ENCODE measurements at places on chromosomes 6 and 20.

- no peak for DNase-seq
Measured at GRCh38 chr6:150641398-150642139, 41.9 kb downstream of the PLEKHG1 start.

DNA sequence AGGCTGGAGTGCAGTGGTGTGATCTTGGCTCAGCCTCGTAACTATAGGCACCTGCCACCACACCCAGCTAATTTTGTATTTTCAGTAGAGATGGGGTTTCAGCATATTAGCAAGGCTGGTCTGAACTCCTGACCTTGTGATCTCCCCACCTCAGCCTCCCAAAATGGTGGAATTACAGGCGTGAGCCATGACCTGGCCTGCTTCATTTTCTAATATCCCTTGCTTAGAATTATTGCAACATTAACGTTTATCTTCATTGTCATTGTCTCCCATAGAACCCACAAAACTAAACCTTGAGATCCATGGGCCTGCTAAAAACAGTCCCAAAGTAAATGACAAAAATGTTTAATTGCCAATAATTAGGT lies 6.1 kb downstream of the EEF1A1 start:
- no peak for DNase-seq

DNA sequence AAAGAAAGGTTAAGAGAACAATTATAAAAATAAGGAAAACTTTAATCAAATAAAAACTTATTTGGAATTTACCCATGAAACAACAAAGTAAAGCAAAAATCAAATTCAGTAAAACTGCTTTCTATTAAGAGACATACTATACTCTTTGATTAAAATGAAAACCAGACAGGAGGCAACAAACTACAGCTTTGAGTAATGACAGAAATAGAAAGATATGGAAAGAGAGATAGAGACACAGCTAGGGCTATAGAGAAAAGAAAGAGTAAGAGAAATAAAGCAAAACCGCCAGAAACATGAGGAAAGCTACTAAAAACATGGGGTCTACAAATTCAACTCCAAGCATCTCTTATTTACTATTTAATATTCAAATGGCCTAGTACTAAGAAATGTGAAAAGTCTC lies 67.6 kb downstream of the PHIP start:
- DNase-seq: no peak

GRCh38 chr6:48641544-48641943 lies 530.5 kb upstream of the PTCHD4 start:
- no peak for DNase-seq

GRCh38 chr20:16222859-16223411 lies 350.3 kb downstream of the KIF16B start:
- DNase-seq: no peak

DNA sequence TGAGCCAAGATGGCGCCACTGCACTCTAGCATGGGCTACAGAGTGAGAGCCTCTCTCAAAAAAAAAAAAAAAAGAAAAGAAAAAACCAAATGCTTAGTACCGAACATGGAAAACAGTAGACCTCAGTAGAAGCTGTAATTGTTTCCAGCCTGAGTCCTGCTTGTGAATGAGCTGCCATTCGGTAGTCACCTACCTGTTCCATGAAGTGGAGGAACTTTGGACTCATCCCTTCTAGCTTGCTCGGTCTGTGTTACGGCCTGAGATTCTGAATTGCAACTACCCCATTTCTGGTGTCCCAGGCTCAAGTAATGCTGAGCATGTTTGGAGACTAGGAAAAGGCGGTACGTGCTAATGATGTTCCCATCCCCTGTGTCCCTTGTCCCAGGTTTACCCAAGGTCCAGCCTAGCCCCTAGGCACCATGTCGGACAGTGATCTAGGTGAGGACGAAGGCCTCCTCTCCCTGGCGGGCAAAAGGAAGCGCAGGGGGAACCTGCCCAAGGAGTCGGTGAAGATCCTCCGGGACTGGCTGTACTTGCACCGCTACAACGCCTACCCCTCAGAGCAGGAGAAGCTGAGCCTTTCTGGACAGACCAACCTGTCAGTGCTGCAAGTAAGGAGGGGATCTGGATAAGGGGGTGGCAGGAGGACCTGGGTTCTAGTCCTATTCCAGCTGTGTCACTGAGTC lies 5.1 kb downstream of the TGIF2 start:
- DNase-seq: no peak

DNA sequence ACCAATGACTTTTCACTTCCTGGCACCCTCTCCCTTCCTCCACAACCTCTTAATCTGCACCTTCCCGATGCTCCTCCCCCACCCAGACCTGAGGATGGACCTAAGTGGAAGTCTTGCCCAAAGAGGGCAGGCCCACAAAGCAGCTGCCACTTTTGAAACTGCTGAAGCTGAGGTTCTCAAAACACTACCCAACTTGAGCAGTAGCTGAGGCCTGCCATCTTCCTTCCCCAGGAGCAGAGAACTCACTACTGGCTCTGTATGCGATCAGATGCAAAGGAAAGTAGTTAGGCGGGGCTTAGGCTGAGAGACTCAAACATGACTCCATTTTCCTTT lies 1.5 kb downstream of the HM13 start:
- DNase-seq: peak; percentile 2

DNA sequence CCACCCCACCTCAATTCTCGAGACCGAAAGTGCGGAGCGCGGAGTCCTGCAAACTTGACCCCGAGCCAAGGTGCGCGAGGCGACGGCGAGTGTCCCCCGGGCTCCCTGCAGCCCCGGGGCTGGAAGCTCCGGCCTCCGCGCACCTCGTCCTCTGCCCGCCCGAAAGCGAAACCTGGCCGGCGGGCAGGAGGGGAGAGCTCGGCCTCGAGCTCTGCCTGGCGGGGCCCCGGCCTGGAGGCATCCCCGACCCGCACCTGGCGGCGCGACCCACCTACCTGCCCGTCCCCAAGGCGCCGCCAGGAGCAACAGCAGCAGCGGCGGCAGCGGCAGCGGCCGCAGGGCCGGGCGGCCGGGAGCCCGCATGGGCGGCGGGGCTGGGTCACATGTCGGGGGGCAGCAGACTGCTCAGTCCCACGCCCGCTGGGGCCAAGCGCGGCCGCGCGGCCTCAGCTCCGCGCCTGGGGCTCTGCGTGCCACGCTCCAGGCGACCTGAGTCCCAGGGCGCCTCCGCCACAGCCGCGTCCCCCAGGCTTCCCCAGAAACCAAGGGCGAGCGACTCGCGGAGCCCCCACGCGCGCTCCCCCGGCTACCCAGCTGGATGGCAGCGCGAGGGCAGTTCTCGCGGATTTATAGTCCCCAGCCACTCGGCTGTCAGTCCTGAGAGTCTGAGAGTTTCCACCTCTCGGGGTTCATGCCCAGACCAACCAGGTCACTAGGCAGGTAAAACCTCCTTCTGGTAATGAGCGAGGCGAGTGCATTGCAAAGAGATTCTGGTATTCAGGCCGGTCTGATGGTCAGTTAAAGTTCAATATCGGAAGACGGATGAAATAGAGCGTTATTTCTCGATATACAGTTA lies at the start of gene IL20RA:
IL20RA (minus strand) TSS at position 600 of the 856 bp plus-strand sequence; CDS start at position 363, 237 bp downstream.
- no peak for DNase-seq

DNA sequence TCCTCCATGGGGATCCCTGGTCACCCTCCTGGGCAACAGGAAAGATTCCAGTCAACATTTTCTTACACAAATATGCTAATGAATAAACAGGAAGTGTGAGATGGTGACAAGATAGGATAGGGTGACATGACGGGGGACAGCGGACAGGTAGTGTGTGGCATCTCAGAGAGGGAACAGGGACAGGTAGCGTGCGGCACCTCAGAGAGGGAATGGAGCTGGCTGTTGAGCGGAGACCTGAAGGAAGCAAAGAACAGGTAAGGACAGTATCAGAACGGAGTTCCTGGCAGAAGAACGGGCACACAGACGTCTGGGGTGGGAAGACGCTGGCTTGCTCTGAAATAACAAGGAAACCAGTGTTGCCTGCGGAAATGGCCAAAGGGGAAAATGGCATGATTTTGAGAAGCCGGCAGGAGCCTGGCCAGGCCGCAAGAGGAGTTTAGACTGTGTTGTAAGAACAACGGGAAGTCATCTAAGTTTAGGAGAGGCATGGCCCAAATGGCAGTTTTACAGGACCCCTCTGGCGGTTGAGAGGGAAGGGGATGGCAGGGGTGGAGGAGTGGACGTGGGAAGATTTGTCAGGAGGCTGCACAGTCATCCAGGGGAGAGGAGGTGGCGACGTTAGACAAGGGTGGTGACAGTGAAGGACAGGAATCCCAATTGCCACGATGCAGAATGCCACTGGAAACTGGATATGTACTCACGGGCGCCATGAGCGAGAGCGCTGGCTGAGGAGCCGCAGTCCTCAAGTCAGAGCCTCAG lies 111.6 kb downstream of the JPH2 start:
- no peak for DNase-seq

DNA sequence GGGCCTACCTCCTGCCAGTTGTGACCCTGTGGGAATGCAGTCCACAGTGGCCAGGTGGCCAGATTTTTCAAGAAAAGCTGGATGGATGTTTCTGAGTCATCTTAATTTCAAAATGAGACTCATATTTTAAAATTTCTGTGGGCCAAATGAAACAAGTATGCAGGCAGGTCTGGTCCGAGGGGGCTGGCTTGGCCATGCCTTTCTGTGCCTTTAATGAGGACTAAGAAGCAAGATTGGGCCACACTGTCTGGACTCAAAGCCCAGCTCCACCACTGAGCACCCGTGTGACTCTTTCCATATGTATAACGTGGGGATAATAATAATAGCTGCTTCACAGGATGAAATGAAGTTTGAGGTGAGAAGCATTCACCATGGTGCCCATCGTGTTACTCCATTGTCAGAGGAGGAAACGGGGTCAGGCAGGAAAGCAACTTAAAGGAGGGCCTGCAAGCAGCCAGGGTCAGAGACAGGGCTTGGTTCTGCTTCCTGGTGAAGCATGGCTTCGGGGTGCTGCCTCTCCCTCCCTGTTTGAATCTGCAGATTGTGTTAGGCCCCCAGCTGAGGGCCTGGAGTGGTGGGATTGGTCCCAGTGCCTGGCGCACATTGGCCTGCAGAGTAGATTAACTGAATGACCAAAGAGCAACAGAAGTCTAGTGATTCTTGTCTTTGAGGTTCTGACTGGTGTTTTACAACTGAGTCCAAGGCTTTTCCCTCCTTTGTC lies 3.8 kb downstream of the SOX12 start:
- no peak for DNase-seq

GRCh38 chr6:41813956-41814355 lies 26.5 kb downstream of the TOMM6 start:
- DNase-seq: no peak

GRCh38 chr20:17560344-17561074 lies 9.4 kb upstream of the DSTN start:
- no peak for DNase-seq

DNA sequence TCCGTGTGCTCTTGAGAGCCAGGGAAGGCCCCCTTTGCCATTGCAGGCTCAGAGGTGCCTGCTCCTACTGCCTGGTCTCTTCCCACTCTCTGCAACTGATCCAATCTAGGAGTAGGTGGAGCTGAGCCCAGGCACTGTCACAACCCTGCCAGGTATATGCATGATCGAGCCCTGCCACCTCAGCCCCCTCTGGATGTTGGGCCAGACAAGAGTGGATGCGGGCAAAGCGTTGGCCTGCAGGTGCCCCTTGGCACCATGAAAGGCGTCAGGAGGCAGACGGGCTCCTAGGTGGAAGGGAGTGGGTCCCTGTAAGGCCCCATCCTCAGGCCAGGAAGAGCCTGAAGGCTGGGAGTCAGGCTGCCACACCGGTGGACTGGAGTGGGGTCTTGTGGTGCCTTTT lies 5.9 kb upstream of the OR14J1 start:
- no peak for DNase-seq

GRCh38 chr6:125918681-125919566 lies 37.6 kb upstream of the HINT3 start:
- peak; percentile 51 for DNase-seq

DNA sequence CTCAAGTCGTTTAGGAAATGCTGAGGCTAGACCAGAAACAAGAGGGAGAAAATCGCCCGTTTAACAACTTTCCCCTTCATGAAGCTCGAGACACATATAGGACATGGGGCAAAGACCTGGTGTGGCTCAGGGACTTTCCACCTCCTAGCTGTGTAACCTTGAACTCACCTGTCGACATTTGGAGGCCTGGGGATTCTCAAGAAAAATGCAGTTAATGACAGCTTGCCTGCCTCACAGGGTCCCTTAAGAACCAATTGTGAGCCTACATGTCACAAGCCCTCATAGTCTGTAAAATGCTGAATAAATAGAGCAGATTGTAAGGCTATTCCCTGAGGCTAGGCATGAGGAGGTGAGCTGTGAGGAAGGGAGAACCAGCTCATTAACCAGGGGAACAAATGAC lies 35.1 kb downstream of the MGME1 start:
- no peak for DNase-seq

- no peak for DNase-seq
Measured at GRCh38 chr6:11011787-11012234, 32.3 kb downstream of the ELOVL2 start.

GRCh38 chr6:85470023-85470410 lies 20.1 kb downstream of the NT5E start:
- DNase-seq: no peak

GRCh38 chr6:145155873-145156782 lies 579.2 kb downstream of the EPM2A start:
- DNase-seq: no peak

- DNase-seq: no peak
Measured at GRCh38 chr20:49132995-49133478, 55.1 kb downstream of the STAU1 start.

DNA sequence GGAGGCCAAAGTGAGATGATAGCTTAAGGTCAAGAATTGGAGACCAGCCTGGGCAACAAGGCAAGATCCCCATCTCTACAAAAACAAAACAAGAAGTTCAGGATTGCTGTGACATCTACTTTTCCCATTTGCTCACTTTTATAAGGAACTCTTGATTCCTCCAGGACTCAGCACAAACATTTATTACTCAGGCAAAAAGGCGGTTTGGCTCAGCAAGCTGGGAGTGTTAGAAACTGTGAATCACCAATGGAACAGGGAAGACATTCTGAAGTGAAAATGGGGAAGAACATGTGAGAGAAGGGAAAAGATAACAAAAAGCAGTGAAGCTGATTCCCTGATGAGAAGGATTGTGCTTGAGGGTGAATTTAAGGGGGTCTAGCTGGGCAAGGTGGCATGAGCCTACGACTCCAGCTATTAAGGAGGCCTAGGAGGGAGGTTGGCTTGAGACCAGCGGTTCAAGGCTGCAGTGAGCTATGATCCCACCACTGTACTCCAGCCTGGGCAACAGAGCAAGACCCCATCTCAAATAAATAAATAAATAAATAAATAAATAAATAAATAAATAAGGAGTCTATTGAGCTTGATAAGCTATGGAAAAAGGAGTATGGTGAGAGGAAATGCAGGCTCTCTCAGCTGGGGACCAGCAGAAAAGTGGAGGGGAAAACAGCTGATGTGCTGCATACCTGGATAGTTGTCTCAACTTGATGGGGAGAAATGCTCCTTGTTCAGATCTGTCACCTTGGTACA lies 65.4 kb upstream of the HDDC2 start:
- DNase-seq: no peak

Measured in activated naive CD4-positive, alpha-beta T cell treated with Interleukin-2 at 50 U/mL for 16 hours (primary cell).